ENCODE measurements at places on chromosomes 3 and 15.

DNA sequence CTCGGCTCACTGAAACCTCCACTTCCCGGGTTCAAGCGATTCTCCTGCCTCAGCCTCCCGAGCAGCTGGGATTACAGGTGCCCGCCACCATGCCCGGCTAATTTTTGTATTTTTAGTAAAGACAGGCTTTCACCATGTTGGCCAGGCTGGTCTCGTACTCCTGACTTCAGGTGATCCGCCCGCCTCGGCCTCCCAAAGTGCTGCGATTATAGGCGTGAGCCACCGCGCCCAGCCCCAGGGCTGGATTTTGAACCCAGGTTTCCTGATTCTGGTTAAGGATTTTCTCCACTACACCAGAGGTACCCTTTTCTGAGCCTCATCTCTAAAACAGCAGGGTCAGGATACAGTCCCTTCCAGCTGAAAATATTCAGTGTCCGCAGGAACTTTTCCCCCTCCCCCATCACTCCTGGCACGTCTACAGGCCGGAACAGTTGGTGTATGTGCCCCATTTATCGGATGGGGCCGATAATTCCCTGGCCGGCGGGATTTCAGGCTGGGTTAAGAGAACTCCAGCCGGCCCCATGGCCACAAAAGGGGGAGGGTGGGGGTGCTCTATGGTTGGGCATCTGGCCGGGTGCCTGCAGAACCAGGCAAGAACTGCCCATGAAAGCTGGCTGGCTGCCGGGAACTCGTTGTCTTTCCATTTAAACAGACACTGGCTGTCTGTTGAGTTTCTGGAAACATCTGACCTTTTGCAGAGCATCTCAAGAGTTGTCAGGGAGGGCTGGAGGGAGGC lies 26.8 kb upstream of the SEMA4B start:
- DNase-seq: no peak

DNA sequence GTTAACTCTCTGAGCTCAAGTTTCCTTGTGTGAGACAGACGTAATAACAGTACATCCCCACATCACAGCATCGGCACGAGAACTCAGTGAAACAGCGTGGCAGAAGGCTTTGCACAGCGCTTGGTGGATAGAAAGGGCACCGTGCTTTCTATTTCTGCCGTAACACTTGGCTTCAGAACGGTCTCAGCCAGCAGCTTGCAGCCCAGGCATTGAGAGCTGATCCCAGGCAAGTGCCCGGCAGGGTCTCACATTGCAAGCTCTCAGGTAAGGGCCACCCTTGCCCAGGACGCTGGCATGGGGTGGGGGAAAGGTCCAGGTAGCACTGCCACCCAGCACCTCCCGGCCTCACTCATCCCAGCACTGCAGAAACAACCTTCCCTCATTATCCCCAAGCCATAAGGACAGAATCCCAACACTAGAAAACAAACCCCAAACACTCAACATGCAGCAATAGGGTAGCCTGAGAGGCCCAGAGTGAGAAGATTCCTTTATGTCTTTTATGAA lies 70.5 kb upstream of the ITGA11 start:
- no peak for DNase-seq

- DNase-seq: no peak
These were observed 33.8 kb upstream of the TFRC start for GRCh38 chr3:196115678-196116083.

GRCh38 chr3:135178566-135178965 lies 383.5 kb downstream of the EPHB1 start:
- DNase-seq: no peak

DNA sequence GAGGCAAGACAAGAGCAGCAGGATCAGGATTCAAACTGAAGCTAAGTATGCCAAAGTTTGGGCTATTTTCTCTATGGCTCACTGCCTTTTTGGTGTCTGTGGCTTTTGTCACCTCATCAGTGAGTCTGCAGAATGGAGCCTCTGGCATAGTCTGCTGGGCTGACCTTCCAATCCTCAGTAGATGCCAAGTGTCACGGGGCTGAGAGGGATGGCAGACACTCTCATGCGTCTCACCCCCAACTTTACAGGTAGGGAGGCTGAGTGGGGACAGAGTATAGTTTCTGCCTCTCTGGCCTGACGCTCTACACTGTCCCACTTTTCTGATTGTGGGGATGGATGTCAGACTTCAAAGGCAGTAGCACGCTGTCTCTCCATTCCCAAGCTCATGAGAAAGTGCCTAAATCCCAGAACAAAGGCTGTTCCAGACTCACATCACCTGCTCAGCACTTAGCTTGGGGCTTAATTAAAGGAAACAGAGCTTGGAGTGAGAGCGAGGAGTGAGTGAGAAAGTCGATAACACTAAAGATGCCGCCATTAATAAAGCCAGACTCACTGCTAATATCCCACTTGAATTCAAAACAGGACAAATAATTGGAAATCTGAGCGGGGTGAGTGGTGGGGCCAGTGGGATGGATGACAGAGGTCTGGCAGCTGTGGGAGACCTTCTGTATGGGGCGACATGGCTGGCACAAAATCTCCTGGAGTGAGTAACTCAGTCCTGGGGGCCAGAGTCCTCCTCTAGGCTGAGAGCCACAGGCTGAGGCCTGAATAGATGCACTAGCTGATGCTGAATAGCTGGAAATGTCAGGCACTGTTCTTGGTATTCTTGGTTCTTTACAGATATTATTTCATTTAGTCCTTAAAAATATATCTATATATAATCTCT lies 78.4 kb upstream of the MRPS22 start:
- no peak for DNase-seq

- no peak for DNase-seq
These were observed 498.6 kb upstream of the ATP11B start for GRCh38 chr3:182294696-182295095.

GRCh38 chr3:12392101-12392878 lies 92.0 kb upstream of the TSEN2 start:
- no peak for DNase-seq

DNA sequence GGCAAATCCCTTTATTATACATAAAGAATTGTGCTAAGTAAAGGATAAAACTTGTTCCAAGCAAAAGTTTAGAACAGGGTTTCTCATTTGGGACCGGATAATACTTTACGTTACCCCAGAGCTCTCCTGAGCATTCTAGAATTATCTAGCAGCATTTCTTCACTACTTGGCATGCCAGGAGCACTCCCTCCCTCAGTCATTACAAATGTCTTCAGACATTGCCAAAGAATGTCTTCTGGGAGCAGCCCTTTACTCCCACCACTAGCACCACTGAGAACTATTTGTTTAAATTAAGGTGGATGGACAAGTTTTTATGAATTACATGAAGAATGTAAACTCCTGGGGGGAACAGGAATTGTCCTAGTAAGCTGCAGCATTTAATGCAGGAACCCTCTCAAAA lies 516.4 kb downstream of the GBE1 start:
- DNase-seq: no peak

DNA sequence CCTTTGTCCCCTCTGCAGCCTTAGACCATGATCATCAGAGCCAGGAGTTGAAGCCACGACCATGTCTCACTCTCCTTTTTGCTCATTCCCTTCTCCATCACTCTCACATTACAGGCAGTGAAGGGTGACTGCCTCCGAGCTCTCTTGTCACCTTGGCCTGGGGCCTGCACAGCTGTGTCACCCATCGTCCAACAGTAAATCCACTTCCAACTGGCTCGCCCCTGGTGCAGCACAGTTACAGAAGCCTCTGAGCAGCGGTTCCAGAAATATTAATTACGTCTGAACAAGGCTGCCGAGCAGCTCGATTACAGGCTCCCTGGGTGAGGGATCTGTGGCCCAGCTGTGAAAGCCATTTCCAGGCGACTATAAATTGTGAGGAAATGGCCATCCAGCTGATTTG lies 528.2 kb downstream of the NR2F2 start:
- no peak for DNase-seq

DNA sequence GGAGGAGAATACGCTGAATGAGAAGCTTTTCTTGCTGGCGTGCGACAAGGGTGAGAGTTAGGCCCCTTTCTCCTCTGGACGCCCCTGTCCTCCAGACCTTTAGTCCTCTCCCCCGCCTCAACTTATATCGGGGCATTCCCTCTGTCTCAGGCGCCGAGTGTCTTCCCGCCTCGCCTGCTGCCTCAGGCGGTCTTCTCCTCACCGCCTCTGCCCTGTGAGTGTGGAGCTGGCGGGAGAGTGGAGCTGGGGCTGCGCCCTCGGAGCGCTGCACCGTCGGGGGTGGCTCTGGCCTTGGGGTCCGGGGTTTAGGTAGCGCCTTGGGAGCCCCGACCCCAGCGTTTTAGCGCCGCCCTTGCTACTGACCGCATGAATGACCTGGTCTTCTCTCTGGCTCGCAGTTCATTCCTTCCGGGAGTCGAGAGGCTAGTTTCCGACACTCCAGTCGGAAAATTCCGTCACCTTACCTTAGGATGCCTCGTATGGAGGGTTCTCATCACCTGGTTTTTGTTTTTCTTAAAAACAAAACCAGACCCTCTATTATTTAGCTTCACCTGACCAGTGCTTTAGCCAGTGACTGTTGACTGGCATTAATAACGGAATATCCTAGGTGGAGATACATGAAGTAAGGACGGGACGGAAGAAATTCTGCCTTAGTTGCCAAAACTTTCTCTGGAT lies 985 bp downstream of the TRPC1 start:
- DNase-seq: no peak

DNA sequence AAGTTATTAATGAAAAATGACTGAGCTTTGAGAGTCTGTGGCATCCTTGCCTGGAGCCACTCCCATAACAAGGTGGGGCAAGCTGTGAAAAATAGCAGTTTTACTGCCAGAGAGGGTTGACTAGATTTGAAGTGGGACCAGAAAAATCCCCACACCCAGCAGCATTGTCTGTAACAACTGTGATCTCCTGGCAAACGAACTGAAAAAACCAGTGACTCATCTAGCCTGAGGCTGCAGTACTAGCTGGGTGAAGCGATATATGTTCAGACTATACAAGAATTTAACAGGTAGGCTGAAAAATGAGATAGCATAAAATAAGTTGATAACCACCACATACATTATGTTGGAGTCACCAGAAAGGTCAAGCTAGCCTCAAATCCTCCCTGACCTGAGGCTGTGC lies 64.0 kb downstream of the DPH6 start:
- no peak for DNase-seq

- DNase-seq: no peak
These were observed 130.1 kb upstream of the PRICKLE2 start for GRCh38 chr3:64355401-64355807.

- DNase-seq: peak; percentile 25
These were observed 85.2 kb downstream of the KBTBD8 start for GRCh38 chr3:67083277-67083676.

GRCh38 chr3:194779729-194780224 lies 94.1 kb downstream of the FAM43A start:
- no peak for DNase-seq

- DNase-seq: no peak
These were observed 146.3 kb downstream of the GMNC start for GRCh38 chr3:190716211-190716610.

- no peak for DNase-seq
These were observed 6.3 kb downstream of the FAM81A start for GRCh38 chr15:59444081-59444835.

- DNase-seq: peak; percentile 24
These were observed 35.9 kb upstream of the TMEM115 start for GRCh38 chr3:50395070-50395860.

DNA sequence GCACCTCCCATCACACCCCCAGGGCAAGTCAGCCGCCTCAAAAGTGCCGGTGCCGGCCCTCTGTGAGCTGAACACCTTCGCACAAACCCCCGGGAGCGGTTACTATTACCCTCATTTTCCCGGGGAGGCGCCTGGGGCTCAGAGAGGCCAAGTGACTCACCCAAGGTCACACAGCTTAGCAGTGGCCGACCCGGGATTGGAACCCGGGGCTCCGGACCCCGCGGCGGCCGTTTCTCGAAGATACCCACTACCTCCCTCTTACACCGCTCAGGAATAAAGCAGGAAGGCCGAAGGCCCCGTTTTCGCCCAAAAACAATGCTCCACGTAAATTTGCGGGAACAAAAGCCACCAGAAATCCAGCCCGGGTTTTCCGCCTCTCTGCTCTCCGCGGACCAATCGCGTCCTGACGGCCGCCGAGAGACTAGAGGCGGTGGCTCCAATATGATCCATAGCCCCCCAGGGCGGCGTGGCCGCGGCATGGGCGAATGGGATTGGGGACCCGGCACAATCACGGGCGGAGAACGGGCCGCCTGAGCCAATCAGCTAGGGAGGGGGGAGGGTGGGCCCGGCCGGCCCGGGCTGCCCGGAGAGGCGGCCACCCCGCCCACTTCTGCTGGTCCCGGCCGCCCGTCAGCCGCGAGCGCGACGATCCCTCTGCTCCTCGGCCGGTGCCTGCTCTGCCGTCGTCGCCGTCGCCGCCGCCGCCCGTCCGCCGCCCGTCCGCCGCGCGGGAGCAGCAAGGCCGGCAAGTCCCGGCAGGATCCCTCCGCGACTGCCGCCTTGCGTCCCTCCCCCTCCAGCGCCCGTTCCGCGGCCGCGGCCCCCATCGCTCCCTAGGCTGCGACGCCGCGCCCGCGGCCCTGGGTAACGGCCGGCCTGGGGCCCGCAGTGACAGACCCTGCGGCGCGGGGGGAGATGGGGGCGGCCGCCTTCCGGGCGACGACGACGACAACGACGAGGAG lies 177.0 kb downstream of the OR4M2 start:
- no peak for DNase-seq

DNA sequence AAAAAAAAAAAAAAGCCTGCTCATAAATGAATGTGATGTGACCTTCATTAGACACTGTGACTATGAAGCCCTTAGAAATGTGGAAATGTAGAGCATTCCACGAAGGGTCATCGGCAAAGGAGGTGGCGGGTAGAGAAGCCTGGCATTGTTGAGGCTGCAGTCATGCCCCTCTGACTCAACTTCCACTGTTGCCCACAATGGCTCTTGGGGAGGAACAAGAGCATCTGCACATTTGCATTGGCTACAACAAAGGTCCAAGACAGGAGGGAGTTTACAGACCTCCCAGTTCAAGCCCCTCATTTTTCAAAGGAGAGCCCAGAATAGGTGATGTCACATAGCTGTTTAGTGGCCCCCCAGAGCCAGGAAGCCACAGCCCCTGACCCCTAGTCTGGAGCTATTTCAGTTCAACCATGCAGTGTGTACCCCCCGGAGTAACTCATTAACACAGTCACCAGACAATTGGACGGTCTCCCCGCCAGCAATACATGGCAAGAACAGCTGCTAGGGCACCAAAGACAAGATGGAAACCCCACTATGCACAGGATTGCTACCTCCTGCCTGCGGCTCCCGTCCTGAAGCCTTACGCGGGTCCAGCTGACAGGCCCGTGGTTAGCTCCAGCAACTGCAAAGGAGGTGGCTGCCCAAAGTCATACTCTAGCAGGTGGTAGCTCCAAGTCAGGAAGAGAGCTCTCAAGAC lies 56.2 kb downstream of the SH3BP5 start:
- no peak for DNase-seq

- no peak for DNase-seq
These were observed 48.2 kb upstream of the PHLDB2 start for GRCh38 chr3:111810909-111811308.

- no peak for DNase-seq
These were observed 48.7 kb downstream of the FGF7 start for GRCh38 chr15:49471733-49472132.

- DNase-seq: no peak
These were observed 105.7 kb downstream of the ZNF385D start for GRCh38 chr3:21645121-21645897.

DNA sequence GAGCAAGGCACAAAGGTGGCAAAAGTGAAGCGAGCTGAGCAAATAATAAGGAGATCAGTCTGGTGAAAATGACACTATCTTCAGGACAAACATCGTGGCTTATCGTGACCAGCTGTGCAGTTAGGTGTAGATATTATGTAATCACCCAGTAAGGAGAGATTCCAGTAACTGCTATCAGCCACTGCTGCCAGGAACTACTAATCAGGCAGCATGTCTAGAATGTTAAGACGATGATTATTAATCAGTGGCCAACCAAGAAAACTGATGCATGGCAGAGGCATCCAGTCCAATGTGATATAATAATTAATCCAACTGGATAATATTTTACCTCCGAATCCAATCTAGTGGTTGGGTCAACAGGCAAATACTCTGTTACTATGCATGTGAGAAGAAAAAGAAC lies 252.7 kb upstream of the ZPLD1 start:
- DNase-seq: no peak
